ENCODE measurements at places on chromosomes 12 and 14.

GRCh38 chr14:23131482-23131881, 12.4 kb upstream of the CEBPE start:
- DNase-seq, result no peak

DNA sequence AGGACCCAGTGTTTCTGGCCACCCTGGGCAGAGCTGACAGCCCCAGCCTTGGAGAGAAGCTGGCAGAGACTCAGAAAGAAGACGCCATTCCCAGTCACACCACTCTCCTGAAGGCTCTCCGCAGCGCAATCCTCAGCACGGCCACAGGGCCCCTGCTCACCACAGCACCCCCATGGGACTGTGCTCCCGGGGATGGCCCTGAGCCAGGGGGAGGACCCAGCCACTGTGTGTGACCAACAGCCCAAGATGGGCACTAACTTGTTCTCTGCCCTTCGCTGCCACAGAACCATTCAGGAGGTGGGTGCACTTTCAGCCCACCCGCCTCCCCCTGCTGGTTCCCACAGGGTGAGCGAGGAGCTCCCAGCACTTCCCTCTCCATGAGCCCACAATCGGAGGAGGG, 57.1 kb downstream of the CCNK start:
- no peak for DNase-seq

- no peak for DNase-seq
Measured at GRCh38 chr12:106774808-106775524, 484 bp downstream of the RIC8B start.

DNA sequence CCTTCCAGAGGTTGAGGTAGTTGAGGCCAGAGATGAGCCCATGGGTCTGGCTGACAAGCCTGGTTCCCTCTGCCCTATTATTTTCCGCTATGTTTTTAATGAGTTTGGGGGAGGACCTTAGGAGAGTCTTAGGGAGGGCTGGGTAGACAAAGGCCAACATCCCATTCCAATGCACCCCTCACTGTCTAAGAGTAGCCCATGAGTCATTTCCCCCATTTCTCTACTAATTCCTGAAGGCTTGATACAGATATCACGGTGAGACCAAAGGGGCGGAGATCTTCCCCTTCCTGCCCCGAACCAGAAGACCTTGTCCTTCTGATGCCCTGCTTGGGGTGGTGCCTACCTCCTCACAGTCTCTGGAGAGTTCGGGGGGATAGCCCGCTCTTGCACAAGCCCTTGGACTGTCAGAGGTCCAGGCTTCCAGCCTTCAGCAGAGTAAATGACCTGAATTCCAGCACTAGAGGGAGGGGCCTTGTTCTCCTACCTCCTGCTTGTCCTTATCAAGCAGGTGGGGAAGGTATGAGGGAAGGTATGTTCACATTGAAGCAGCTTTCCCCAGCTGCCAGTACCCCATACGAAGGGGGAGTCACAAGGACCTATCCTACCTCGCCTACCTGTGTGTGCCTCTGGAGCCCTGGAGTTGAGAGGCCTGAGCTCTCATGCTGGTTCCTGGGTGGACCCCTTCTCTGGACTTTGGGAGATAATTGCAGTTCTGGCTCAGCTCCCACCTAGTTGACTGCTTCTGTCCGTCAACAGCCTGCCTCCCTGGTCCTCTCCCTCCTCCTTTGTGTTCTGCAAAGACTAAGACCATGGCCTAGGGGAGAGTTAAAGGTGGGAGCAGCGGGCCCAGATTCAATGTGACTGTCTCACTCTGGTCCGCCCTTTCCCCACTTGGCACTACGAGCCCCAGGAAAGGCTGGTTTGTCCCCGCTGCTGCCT, 3.7 kb downstream of the PSMB11 start:
- peak; percentile 81 for DNase-seq

- DNase-seq, result no peak
Measured at GRCh38 chr12:16587514-16587913, 18.4 kb downstream of the LMO3 start.

GRCh38 chr12:123670882-123671728, at the start of gene TCTN2:
TSS of gene TCTN2 (plus strand) at chr12:123671113. CDS start at chr12:123671241, 128 bp downstream.
- peak; percentile 94 for DNase-seq

GRCh38 chr12:31768046-31768445, 39.2 kb upstream of the AMN1 start:
- DNase-seq, result no peak

- DNase-seq, result no peak
Measured at GRCh38 chr14:75428230-75429104, 645 bp downstream of the JDP2 start.

- no peak for DNase-seq
Measured at GRCh38 chr12:56885316-56885715, 48.9 kb downstream of the SDR9C7 start.

DNA sequence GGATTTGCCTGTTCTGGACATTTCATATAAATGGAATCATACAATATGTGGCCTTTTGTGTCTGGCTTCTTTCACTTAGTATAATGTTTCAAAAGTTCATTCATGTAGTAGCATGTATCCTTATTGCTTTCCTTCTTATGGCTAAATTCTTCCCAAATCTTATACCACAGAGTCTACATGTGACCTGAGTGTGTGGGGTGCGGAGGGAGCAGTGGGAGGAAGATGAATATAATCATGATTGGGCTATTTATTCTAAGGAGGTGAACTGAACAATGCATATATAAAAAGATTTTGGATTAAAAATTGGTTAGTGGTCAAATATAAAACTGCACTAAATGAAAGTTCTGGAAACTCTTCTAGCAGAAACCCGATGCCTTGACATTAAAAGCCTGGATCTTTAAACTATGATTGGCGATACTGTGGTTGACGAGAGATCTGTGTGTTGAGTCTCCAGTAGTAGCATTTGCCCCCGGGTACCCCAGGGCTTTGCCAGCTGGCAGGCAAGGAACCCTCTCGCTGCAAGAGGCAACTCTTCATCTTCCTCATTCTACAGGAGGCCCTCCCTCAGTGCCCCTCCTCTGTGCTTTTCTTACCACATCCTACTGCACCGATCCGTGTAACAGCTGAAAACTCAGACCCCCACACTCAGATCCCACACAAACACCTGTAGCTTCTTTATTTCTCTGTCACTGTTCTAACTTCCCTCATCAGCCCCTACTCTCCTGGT, 2.6 kb downstream of the CYP46A1 start:
- DNase-seq, result no peak

GRCh38 chr12:10810068-10810467, at the start of gene TAS2R9:
TSS of gene TAS2R9 (minus strand) at chr12:10810168. CDS start at chr12:10810075, 93 bp downstream.
- no peak for DNase-seq

- DNase-seq, result no peak
Measured at GRCh38 chr12:79614730-79615129, 76.0 kb downstream of the PAWR start.

- DNase-seq, result no peak
Measured at GRCh38 chr12:94867066-94867855, 136.2 kb downstream of the NDUFA12 start.

DNA sequence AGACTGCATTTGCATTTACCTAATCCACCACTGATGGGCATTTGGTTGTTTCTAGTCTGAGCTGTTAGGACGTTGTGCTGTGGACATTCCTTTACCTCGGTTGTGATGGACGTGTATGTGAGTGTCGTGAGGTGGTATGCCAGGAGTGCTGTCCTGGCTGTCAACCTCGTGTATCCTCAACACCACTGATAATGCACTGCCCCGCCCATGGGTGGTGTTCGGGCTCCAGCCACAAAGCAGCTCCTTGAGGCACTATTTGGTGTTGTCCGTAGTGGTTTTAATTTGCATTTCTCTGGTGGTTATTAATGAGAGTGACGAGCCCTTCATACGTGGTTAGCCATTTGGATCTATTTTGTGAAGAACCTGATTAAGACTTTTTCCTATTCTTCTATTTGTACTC, 87.6 kb downstream of the PPP2R5C start:
- no peak for DNase-seq

- DNase-seq, result no peak
Measured at GRCh38 chr12:101475751-101476305, 692 bp downstream of the SPIC start.

GRCh38 chr12:12747278-12747677, 30.1 kb downstream of the CDKN1B start:
- DNase-seq, result no peak

DNA sequence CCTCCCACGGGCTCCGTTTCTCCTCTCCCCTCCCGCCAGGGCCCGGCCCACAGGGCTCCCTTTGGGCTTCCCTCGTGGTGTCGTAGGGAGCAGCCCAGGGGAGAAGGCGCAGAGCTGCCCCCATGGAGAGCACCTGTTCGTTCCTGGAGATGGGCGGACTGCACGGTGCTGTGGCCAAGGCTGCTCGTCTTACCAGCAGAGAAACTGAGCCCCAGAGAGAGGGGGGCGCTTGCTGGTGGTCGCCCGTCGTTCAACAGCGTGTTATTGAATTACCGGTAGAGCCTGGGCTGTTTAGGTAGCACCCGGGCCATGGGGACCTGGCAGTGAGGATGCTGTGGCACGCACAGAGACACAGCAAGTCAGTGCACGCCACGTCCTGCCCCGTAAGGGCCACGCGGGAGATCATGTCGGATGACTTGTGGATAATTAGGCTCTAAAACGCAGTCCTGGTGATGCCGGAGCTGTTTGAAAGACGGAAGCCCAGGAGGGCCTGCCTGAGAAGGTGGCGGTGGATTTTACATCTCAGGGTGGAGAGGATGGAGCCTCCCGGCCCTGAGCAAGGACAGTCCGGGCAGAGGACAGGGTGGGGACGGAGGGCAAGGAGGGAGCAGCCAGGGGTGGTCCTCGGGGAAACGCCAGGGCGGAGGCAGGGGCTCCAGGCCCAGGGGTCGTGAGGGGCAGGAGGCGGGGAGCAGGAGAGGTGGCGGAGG, 134.4 kb downstream of the ADGRD1 start:
- DNase-seq, result no peak

DNA sequence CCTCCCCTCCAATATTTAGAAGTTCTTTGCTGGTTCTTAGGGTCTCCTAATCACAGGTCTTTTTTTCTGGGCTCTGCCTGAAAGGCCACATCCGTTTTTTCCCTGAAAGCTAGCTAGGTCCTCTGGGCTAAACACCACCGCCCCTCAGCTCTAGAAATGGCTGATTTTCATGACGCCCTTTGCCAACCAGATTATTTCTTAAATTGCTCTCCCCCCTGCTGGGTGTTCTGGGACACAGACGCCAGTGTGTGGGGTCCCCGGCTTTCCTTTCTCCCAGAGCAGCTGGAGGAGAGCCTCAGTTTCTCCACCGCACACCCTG, 45.3 kb upstream of the ATP23 start:
- peak; percentile 25 for DNase-seq

DNA sequence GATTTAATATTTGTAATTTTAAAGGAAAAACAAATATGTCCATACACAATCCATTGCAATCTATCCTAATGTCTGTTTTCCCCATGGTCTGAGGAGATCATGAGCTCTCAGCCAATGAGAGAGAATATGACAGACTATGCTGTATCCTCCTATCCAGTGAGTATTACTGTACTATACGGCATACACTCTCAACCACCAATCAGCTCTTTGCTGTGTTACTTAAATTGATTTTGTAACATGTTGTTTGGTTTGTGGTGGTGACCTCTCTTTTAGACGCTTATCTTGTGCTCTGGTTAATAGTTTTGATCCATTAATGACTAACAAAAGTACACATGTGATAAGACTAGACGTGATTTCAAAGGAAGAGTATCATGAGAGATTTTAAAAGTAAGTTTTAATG, 231.5 kb upstream of the FOXN3 start:
- no peak for DNase-seq

DNA sequence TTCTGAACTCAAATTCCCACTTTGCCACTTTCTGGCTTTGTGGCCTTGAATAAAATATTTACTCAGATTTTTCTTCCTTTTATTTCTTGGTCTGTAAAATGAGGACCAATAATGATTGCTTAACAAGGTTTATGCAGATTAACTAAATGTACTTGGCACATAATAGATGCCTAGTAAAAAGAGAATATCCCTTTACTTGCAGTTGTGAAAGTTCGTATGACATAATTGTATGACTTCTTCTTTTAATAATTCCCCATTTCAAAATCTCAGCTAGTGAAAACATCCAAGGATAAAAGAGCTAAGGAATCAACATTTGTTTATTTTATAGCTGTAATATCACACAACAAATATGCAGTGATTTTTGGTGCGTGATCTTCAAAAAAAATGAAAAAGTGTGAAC, 215.6 kb upstream of the ATP2B1 start:
- DNase-seq, result no peak

DNA sequence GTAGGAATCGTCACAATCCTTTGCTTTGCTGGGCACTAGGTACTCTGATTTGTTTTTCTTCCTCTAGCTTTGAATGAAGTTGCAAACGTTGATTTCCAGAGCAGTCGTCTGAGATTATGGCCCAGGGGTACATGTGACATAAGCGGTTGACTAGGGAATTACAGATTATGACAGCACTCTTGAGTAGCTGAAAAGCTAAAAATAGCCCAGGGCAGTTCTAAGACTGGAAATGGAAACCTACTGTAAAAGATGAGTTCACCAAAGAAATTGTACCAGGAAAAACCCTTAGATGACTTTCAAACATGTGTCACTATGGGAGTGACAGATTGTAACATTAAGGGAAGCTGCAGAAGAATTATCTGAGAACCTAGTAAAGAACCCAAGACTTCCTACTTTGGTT, 108.5 kb downstream of the ANO6 start:
- no peak for DNase-seq

- DNase-seq, result no peak
Measured at GRCh38 chr12:116482859-116483258, 76.3 kb upstream of the MAP1LC3B2 start.

- DNase-seq, result no peak
Measured at GRCh38 chr14:89215531-89215930, 201.5 kb downstream of the FOXN3 start.

- peak; percentile 46 for DNase-seq
Measured at GRCh38 chr12:3246253-3246652, 169.1 kb downstream of the TSPAN9 start.

GRCh38 chr12:122980183-122981035, at the start of gene ARL6IP4:
TSS of gene ARL6IP4 (plus strand) at chr12:122980681. CDS start at chr12:122981140, 459 bp downstream.
- peak; percentile 79 for DNase-seq

GRCh38 chr14:95088665-95089064, 68.7 kb downstream of the DICER1 start:
- no peak for DNase-seq

DNA sequence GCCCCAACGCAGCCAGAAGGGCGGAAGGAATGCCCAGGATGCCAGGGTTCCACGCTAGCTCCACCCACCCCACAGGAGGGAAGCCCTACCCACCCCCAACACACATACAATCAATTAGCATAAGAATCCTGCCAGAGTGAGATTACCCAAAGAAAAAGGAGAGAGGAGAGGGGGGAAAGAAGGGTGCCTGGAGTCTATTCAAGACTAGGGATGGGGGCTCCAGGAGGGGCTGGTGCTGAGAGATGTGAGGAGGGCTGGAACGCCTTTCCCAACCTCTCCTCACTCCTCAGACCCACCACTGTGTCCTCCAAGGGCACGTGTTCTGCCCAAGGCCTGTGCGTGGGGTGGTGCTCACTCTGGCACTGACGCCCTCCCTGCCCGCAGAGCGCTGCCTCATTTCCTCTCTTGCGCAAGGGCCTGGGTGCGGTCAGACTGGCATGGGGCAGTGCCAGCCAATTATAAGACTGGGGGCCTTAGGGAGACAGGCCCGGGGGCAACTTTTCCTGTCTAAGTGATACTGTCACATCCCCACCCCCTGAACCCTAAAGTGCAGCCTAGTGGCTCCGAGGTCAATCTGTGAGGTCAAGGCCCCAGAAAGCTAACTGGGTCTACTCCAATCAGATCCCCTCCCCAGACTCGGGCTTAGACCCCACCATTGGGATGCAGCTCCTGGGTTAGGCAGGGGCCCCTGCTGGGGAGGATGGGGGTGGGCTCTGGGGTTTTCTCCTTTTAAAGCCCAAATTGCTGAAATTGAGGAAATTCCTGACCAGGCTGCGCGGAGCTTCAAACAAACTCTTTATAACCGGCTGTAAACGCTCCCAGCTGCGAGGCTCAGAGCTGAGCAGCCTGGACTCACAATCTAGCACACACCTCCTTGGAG, 10.2 kb upstream of the ITGB7 start:
- no peak for DNase-seq

GRCh38 chr12:104784592-104784991, 173.5 kb downstream of the SLC41A2 start:
- DNase-seq, result no peak
